D721Med (cell line): ENCODE measurements at places on chromosomes 6 and 20.

GRCh38 chr6:56652231-56652630 lies 9.5 kb upstream of the DST start:
- no peak for DNase-seq

DNA sequence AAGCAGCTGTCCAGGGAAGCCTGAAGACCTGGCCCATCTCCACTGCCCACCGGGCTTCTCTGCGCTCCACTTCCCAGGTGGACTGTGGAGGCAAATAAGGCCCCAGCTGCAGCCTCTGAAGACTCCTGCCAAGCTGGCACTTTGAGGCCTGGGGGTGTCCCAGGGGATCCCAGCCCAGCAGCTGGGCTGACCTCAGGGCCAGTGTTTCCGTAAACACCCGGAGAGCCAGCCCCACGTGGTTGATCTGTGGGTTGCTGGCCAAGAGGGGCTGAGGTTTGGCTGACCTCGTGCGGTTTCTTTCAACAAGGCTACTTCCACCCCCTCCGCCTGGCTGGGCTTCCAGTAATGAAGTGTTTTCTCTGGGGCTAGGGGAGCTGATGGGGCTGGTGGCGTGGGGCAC lies 12.4 kb upstream of the CCN5 start:
- DNase-seq: no peak

DNA sequence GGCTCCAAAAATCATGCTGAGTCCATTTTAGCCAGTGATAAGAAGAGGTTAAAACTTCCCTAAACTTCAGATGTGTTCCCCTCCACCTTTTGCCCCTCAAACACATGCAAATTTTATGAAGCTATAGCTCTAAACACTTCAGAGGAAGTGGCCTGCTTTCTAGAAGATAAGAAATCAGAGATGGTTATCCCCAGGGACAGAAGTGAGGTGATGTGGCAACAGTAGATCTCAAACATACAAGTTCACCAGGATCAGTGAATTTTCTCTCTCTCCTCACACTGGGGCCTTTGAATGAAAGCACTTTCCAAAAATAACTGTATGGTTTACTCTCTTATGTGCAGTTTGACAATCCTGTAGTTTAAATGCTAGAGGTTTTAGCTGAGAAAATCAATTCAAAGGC lies 332.0 kb downstream of the BTBD9 start:
- no peak for DNase-seq

GRCh38 chr6:138088326-138088762 lies 18.9 kb downstream of the PERP start:
- DNase-seq: no peak

- DNase-seq: no peak
Measured at GRCh38 chr20:44471481-44471882, 4.2 kb upstream of the TTPAL start.

DNA sequence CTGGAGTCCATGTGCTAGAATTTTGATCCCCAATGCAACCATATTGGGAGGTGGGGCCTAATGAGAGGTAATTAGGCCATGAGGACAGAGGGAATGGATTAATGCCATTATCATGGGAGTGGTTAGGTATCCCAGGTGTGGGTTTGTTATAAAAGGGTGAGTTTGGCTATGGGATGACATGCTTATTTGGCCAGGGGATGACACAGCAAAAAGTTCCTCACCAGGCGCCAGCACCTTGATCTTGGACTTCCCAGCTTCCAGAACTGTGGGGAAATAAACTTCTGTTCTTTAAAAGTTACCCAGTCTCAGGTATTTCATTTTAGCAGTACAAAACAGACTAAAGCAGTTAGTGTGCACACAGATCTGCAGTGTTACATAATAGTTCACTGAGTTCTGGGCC lies 84.1 kb downstream of the ADGB start:
- DNase-seq: no peak

DNA sequence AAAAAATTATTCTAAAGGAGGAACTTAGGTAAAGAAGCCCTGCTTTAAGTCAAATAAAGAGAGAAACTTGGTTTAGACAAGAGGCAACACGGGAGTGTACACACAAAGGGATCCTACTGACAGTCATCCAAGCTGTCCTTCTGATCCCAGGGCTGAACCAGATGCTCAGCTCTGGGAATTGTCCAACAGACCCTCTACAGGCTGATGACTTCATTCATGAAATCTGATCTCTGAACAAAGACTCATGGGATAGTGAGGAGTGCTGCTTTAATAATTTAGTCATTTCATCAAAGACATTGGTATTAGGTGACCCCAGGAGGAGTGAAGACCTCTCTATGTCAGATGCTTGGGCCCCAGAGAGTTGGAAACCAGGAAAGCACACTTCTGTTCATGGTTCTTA lies 65.6 kb upstream of the ARMH2 start:
- no peak for DNase-seq

GRCh38 chr6:166365806-166366205 lies 16.9 kb downstream of the MPC1 start:
- DNase-seq: no peak

- DNase-seq: no peak
Measured at GRCh38 chr6:132147530-132148011, 196.4 kb upstream of the CCN2 start.

DNA sequence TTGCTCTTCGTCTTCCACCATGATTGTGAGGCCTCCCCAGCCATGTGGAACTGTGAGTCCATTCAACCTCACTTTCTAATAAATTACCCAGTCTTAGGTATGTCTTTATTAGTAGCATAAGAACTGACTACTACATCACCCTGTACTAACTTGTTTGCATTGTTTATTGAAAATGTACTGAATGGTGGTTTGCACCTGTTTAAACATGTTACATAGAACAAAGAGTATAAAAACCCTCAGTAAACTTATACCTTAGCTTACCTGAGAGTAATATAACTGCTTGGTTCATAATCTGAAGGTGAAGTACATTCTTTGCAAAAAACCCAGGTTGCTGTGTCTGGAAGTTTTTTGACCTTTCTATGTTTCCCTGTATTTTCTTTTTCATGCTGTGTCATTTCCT lies 777.8 kb downstream of the TBC1D32 start:
- DNase-seq: no peak

- no peak for DNase-seq
Measured at GRCh38 chr6:108001696-108002231, 43.8 kb upstream of the SEC63 start.

GRCh38 chr6:86856937-86857563 lies 80.3 kb upstream of the HTR1E start:
- no peak for DNase-seq

DNA sequence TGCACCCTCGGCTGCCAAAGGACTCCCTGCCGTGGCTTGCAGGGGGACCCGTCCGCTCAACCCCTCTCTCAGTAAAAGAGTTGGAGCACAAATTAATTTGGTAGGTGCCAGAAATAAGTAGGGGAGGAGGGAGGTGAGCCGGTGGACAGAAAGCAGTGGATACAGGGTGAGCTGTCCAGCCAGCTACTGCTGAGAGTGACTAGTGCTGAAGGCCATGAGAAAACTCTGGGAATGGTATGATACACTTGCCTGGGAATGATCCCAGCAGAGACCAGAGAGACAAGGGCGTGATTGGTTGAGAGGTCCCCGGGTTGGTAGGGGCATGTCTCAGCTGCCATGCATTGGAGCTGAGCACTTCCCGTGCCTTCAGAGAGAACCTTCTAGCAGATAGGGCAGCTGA lies 15.7 kb downstream of the FOXQ1 start:
- no peak for DNase-seq

DNA sequence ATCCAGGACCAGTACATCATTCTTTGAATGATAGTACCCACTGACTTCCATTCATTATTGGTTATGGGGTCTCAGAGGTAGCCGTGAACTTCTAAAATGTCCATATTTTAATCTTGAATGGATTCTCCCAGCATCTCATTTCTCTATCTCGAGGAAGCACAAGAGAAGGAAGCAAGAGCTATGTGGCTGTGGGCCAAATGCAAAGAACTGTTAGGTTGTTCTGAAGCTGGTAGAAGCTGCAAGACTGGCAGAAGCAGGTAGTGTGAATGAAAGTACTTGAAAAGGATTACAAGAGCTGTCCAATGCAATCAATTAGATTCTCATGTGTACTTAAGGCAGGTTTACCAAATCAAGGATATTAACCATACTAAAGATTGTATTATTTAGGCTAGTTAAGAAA lies 1131.8 kb downstream of the GRIK2 start:
- DNase-seq: no peak

- no peak for DNase-seq
Measured at GRCh38 chr6:22099231-22099630, 197.6 kb downstream of the PRL start.

DNA sequence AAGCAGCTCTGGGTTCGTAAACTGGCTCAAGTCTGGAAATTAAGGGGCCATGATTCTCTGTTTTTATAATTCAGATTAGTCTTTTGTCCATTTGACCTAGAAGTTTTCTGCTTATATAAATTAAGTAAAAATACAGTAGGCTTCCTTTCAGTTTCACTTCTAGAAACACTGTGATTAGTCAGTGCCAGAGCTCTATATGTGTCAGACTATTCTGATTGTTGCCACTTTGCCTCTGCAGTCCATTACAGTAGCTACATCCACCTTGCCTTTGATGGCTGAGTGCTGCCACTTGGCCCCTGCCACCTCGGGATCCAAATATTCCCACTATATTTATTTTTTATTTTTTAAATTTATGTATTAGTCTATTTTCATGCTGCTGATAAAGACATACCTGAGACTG lies 7.9 kb downstream of the ZC2HC1B start:
- no peak for DNase-seq

DNA sequence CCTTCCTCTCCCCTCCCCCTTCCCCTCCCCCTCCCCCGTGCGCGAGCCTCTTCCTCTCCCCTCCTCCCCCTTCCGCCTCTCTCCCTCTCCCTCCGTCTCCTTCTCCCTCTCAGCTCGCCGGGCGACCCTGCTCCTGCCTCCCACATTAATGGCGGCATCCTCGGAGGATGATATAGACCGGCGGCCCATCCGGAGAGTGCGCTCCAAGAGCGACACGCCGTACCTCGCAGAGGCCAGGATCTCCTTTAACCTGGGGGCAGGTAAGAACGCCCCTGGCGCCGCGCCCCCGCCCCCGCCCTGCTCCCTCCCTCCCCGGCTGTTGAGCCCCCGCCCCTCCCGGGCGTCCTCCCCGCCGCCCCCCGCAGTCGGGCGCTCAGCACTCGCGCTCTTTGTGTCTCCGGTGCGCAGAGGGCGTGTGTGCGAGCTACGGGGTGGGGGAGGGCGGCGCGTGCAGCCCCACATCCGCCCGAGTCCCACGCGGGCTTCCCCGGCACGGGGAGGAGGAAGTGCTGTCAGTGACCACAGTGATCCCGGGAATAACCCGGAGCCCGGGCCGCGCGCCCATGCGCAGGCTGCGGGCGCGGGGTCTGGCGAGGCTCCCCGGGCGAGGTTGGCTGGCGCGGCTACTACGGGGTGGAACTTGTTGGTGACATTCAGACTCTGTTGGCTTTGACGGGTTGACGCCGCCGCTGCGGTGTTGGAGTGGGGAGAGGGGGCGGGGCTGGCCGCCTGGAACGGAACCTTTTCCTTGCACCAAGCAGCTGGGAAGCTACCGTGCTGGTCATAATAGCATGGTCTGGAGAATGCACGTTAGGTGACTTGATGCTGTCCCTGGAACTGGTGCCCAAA lies 33.2 kb downstream of the PHACTR1 start:
- DNase-seq: peak; percentile 32

DNA sequence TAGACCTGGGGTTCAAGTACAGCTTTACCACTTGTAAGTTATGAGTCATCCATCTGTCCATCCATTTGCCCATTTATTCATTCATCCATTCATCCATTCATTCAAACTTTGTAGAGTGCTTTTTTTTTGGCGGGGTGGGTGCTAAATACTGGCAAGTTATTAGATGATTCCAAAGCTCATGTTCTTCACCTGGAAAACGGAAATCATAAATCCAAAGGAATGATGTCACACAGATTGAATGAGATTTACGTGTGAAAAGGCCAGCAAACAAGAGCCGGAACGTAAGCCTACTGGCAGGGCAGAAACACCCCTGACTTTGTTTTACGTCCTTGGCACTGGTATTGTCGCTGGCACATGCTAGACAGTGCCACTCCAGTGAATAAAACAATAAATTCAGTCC lies 480.9 kb upstream of the CHD6 start:
- DNase-seq: no peak

GRCh38 chr6:108082539-108082938 lies 8.0 kb upstream of the OSTM1 start:
- DNase-seq: no peak

- DNase-seq: no peak
Measured at GRCh38 chr6:5486214-5486613, 224.9 kb downstream of the FARS2 start.

DNA sequence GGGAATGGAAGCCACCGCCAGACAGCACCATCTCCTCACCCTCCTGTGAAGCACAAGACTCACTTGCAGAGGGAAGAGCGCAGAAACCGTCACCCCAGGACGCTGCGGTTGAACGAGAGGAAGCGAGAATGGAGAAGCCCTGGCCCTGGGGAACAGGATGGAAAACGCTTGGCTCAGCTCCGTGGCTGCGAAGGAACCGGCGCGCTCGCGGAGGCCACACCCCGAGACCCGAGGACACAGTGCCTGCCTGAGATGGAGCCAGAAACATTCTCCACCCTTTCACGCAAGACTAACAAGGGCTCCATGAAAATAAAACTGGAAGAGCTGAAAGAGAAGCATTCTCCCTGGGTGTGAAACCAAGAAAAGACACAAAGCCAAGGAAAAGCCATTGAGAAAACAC lies 25.3 kb upstream of the CHRNA4 start:
- no peak for DNase-seq

DNA sequence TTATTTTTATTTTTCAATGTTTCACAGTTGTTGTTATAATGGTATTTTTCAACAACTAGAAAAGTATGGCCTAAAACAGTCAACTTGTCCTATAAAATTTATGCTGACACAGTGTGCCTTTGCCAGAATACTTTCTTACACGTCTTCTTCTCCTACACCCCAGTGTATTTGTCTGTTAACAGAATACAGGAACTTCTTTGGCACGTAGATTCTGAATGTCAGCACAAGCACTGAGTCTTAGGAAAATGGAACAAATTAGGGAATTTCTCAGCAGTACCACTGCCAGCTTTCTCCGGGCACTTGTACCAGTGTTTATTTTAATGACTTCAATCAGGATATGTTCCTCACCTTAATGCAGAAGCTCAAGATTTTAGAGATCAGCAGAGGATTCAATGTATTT lies 26.7 kb upstream of the AKIRIN2 start:
- no peak for DNase-seq

- DNase-seq: no peak
Measured at GRCh38 chr6:17656644-17657043, 50.1 kb downstream of the NUP153 start.

DNA sequence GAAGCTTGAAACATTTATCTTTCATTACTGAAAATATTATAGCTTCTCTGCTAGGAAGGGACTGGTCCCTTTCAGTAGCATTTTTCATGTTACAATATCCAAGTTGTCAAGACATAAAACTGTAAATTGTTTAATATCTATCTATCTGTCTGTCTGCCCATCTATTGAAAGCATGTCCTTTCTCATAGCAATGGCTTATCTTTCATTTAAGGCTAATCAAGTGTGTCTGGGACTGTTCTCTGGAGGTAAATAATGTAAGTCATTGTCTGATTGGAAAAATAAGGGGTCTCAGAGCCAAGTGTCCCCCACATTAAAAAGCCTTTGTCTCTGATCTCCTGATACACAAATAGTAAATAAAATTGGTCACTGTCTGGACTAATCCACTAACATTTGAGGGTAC lies 135.5 kb downstream of the PKHD1 start:
- no peak for DNase-seq

GRCh38 chr6:128482642-128483041 lies 37.8 kb downstream of the PTPRK start:
- DNase-seq: no peak
